ENCODE measurements at places on chromosomes 13 and 19. TPM values are rescaled to one million over a fixed set of nuclear protein-coding genes. Genes with fewer than 3 reads are reported as not detected.

GRCh38 chr19:375395-376110 is 31.0 kb upstream of the MIER2 start:
- no peak for DNase-seq

DNA sequence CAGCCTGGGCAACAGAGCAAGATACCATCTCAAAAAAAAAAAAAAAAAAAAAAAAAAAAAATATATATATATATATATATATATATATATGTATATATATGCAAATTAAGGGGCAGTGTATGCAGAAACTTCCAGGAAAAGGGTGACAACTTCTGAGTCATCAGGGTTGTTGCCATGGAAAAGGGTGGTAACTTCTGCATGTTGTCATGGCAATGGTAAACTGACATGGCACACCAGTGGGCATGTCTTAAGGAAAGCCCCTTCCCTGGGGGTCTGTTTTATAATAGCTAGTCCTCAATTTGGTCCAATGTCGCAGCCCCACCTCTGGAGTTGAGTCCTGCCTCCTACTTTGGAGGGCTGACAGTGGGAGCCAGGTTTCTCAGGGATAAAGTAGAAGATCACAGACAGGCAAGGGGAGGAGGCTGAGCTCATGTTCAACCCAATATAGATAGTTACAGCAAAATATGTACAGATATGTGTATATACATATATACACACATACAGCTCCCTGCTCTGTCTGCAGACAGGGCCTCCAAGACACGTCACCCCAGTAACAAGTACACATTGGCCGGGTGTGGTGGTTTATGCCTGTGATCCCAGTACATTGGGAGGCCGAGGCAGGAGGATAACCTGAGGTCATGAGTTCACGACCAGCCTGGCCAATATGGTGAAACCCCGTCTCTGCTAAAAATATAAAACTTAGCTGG is 7.2 kb upstream of the FCHO1 start:
- DNase-seq: no peak

DNA sequence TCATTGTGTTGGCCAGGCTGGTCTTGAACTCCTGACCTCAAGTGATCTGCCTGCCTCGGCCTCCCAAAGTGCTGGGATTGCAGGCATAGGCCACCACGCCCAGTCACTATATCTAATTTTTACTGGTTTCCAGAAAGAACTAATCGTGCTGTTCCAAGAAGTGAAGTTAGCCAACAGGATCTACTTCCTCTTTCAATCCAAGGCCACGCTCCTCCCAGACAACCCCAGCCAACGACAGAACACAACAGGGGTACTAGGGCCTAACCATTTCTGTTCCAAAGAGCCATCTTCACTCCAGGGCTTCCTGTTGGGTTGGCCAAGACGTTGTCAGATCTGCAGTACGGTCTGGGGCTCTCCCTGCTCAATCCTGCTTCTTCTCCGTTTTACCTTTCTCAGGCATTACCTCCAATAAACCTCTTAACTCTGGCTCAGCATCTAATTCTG is 7.0 kb upstream of the LSM14A start:
- DNase-seq: no peak

DNA sequence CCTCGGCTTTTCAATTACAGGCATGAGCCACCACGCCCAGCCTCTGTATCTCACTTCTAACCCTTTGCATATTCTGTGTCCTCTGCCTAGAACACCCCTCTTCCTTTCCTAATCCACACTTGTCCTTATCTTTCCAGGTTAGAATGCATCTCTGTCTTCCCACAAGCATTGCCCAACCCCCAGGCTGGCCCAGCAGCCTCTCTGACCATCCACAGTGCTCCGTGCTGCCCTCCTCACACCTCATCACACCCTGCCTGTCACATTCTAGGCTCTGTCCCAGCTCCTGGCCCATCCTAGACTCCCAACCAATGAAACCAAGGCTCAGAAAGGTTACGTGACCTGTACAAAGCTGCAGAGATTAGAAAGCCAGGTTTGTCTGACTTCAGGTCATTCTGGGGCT is 11.3 kb downstream of the JAK3 start:
- DNase-seq: no peak

Gene ZIM2
- polyA plus RNA-seq: not detected

Gene VSTM2B
- polyA plus RNA-seq: not detected

- no peak for DNase-seq
Measured at GRCh38 chr13:19726611-19727010, 56.1 kb downstream of the PSPC1 start.

- DNase-seq: no peak
Measured at GRCh38 chr13:44292545-44292944, 81.1 kb upstream of the SERP2 start.

Gene TNNT1
- polyA plus RNA-seq: 3.3 TPM

DNA sequence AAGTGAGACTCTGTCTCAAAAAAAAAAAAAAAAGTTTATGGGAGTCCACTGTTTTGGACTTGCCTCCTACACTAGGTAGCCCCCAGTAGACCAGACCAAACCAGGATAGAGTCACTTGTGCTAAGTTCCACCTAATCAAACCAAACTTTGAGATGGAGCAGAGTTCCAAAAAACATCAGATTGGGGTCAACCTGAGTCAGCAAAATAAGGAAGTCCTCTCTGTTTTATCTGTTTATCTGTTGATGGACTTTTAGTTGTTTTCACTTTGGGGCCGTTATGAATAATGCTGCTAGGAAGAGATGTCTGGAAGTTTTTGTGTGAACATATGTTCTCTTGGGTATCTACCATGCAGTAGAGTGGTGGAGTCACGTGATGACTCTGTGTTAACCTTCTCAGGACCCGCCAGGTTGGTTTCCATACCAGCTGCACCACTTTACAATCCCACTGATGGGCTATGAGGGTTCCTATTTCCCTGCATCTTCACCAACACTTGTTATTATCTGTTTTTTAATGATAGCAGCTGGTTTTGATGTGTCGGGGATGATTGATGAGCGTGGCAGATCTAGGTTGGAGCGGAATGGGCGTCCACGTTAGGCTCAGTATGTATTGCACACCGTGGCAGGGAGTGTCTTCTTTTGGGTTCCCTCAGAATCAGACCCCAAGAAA is 46.6 kb upstream of the TM9SF2 start:
- DNase-seq: no peak

Data from AG04450 (cell line).